NCI-H2107 (cell line): ENCODE measurements at places on chromosomes 5 and 9.

- no peak for DNase-seq
Measured at GRCh38 chr5:83124593-83124992, 47.2 kb downstream of the XRCC4 start.

DNA sequence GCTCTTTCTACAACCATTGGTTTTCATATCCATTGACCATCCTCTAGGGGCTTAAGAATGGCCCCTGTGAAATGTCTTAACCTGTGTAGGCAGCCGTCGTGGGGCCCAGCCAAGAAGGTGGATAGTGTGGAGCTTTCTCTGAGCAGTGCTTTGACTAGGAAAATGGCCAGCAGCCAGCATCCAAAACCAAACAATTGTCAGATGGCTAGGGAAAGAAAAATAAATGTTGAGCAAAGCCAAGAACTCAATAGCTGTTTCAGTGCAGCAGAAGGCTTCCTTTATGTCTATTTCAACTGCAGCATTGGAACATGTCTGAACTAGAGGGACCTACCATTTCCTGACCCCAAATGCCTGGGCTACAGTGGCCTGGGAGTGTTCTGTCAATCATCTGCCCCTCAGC, 374.9 kb downstream of the TLE4 start:
- no peak for DNase-seq

- DNase-seq: no peak
Measured at GRCh38 chr5:132674671-132675506, 1.1 kb downstream of the IL4 start.

GRCh38 chr5:67730917-67731474, 484.6 kb upstream of the PIK3R1 start:
- no peak for DNase-seq

DNA sequence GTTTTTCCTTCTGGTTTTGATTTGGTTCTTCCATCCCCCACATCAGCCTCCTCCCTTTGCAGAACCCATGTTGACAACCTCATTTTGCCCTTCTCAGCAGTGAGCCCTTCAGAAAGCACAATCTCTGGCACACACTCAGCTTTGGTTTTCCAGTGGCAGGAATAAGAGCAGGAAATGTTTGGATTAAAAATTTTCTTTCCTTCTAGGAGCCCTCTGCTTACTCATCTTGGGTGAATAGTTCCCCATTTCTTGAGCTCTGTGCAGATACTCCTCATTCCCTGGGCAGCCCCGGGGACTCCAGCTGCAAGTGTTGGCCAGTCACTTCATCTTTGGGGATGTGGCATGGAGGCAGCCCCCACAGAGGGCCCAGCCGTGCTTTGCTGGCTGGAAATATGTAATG, 170.5 kb downstream of the NR3C1 start:
- DNase-seq: no peak

- DNase-seq: no peak
Measured at GRCh38 chr5:40654377-40654991, 25.2 kb upstream of the PTGER4 start.

GRCh38 chr5:69444127-69444754, 29.3 kb downstream of the MARVELD2 start:
- no peak for DNase-seq

DNA sequence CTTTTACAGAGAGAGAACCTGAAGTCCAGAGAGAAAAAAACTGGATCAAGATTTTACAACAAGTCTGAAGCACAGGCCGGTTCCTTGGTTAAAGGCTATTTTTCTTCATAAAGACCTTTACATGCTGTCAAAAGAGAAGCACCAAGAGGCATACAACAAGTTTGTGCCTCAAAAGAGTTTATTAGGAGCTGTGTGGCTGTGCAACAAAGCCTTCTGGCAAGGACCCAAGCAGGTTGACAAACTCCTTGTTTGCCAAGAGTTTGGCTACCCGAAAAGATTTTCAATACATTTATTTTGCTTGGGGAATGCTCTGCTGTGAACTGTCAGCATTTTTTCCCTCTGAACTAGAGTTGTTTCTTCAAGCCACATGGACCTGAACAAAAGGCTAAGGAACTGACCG, 202.9 kb upstream of the RAD23B start:
- DNase-seq: no peak

GRCh38 chr9:72540348-72540873, 19.0 kb downstream of the TMC1 start:
- DNase-seq: no peak

DNA sequence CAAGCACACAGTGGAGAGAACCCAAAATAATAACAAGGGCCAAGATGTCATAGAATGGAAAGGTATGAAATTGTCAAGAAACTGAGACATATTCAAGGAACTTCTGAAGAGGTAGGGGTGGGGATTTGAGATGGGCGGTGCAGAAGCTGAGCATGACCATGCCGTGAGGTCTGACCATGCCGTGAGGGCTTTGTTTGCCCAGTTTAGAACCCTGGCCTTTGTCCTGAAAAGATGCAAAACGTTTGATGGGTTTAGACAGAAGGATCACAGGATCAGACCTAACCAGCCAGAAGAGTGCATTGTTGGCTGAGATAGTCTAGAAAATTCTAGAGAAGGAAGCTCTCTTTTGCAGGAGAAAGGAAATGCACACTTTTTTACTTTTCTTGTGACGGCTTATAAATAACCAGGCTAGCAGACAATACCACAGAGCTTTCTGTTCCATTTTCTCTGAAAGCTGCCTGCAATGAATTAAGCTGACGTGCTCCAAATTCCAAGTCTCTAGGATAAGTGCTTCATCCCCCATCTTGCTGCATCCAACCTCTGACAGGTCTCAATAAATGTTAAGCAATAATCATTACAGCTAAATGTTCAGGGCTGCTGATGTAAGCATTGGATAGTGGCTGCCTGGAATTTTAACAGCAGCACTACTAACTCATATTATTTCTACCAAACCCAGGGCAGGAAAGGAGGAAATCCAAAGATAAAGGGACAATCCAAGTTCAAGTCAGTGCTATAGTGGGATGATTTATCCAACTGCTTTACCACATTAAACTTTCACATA, 110.9 kb upstream of the IL6ST start:
- no peak for DNase-seq

- DNase-seq: no peak
Measured at GRCh38 chr5:111699976-111700375, 57.0 kb downstream of the NREP start.

GRCh38 chr5:125421006-125421405, 674.6 kb upstream of the ZNF608 start:
- DNase-seq: no peak

- no peak for DNase-seq
Measured at GRCh38 chr5:39177631-39177964, 41.8 kb downstream of the FYB1 start.

GRCh38 chr5:65198456-65199120, 283.1 kb downstream of the ADAMTS6 start:
- DNase-seq: no peak

DNA sequence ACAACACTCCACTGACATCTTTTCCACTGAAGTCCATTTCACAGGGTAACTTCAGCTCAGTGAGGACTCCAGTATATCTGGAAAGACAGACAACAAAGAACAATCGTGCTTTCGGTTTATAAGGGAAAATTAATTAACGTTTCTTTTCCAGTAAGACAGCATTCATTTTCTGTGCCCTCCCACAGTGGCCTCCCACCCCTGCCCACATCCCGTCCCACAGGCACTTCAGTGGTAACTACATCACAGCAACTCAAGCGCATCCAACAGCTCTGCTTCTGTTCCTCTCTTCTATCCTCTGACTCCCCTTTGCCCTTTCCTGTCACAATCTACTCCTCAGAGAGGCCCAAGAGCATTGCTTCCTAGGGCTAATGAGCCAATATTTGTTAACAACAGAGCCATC, 40.3 kb downstream of the GLDC start:
- no peak for DNase-seq

GRCh38 chr9:75462866-75463265, 374.6 kb downstream of the OSTF1 start:
- no peak for DNase-seq

DNA sequence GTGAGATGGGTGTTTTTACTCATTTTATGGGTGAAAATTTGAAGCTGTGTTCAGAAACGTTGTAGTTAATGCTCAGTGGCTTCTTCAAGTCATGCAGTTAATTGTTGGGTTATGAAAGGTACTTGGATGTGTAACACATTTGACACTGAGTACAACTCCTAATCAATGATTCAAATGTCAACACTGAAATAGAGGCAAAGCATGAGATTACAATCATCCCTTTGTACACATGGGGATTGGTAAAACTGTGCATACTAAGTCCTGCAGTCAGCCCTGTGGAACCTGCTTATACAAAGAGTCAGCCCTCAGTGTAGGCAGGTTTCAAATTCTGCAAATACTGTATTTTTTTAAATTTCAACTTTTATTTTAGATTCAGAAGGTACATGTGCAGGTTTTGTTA, 3.3 kb downstream of the ABLIM3 start:
- DNase-seq: no peak

- no peak for DNase-seq
Measured at GRCh38 chr9:72894342-72894741, 58.5 kb downstream of the ALDH1A1 start.

- no peak for DNase-seq
Measured at GRCh38 chr9:110744715-110745384, 76.3 kb downstream of the MUSK start.

GRCh38 chr9:117413346-117414219, 1.3 kb downstream of the ASTN2 start:
- DNase-seq: peak; percentile 85

DNA sequence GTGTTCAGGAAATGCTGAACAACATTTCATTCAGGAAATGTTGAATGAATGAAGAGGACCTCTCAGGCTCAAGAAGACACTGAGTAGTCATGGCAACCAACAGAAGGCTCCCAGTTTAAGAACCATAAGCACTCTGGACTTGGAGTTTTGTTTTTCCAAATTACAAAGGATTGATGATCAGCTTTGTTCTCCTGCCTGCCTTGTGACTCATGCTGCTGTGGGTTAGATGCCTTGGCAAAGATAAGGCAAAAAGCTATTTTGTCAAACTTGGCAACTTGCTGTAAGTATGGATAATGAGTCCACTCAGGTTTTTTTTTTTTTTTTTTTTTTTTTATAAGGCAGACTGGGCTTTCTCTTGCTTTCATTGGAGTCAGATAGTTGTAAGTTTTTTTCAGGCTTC, 365.0 kb downstream of the TMEM232 start:
- no peak for DNase-seq

DNA sequence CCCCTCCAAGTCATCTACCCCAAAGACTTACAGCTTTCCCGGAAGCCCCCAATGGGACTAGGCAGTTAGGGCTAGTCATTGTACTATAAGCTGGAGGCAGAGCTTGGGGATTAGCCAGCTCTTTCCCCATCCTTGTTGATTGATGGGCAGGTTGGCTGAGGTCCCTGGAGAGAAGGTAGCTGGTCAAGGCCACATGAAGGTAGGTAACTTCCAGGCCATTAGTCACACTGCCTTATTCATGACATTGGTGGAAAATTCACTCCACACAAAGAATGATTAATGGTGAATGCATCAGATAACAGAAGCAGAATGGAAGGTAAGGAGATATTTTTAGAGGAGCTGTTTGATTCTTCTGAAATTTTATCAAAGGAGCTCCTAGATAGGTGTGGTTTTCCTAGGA, 49.5 kb upstream of the TGFBR1 start:
- no peak for DNase-seq

DNA sequence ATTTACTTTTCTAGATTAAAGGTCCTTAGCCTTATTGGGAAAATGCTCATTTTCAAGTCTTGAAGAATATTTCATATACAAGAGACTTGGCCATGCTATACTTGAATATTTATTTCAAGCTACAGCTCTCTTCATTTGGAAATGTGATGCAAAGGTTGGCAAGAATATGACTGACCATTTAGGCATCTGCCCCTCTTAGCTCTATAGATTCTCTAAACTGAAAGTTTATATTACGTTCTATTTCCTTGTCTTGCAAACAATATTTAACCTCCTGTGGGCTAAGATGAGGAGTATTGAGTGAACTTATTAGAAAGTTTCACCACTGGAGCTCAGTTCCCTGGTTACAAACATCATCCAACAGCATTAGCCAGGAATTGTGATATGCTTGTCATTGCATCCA, 593.1 kb downstream of the MAT2B start:
- no peak for DNase-seq

DNA sequence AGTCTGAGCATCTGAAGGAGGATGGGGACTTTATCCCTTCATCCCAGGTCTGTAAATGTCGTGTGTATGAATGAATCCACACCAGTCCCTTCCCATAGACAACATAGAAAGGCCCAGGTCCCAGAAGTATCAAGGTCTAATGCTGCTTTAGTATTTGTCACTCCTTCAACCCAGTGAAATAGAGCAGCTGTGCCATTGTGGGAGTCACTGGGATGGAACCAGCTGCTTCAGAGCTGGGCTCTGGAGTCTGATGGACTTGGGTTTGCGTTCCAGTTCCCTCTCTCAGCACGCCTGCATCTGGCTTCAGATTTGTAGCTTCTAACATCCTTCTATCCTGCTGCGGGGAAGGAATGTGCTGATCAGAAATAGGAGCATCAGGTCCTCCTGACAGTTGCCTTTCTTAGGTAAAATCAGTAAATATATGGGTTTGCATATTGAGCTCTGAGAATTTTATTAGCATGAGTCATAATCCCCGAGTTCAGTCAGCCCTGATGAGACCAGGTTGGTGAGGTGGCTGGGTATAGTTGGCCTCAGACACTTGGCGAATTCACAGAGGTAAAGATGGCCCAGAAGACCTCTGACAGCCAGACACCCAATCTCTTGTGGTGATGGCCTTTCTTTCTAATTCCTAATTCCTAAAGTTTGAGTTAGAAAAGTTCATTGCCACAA, 10.1 kb downstream of the ACO1 start:
- DNase-seq: no peak

DNA sequence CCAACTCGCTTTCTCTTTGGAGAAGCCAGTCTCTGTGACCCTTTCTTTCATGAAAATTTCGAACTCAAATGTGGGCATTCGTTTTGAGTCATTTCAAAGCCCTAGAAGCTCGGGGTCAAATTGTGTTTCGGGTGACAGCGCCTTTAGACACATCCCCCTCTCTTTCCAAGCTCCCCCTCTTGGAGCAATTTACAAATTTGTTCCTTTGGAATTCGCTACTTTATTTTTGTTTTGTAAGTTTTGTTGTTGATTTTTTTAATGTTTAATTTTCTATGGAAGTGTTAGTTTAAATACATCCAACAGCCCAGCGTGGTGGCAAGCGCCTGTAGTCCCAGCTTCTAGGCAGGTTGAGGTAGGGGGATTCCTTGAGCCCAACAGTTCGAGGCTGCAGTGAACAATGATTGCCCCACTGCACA, 4.6 kb upstream of the BARX1 start:
- DNase-seq: no peak

DNA sequence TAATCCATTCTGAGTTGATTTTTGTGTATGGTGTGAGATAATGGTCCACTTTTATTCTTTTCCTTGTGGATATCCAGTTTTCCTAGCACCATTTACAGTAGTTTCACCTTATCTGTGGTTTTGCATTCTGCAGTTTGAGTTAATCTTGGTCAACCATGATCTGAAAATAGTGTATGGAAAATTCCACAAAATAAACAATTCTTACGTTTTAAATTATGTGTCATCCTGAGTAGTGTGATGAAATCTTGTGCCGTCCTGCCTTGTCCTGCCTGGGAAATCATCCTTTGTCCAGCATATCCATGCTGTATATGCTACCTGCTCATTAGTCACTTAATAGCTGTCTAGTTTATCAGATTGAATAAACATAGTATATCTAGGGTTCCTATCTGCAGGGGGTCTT, 42.1 kb downstream of the CDC42SE2 start:
- no peak for DNase-seq
